ENCODE measurements at places on chromosomes 2 and 18.

GRCh38 chr18:8607776-8608742 lies 1.2 kb upstream of the RAB12 start:
- no peak for DNase-seq

DNA sequence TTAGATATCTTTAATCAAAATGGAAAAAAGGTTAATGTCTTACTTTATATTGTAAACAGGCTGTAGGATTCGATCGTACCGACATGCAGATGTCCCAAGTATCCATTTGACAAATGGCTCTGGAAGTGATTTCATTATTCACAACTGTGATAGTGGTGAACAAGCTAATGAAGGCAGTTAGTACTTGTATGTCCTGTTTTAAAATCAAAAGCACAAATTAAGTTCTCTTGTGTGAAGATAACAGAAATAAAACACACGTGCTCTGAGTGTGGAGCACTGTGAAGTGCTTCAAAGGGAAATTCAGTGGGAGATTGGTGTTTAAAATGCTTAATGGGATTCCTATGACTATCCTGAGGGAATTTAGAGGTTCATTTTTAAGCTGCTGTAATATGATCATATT lies 8.6 kb upstream of the LRP1B start:
- no peak for DNase-seq

- DNase-seq = no peak
Observed at GRCh38 chr2:241003830-241004564, 5.6 kb downstream of the SNED1 start.

DNA sequence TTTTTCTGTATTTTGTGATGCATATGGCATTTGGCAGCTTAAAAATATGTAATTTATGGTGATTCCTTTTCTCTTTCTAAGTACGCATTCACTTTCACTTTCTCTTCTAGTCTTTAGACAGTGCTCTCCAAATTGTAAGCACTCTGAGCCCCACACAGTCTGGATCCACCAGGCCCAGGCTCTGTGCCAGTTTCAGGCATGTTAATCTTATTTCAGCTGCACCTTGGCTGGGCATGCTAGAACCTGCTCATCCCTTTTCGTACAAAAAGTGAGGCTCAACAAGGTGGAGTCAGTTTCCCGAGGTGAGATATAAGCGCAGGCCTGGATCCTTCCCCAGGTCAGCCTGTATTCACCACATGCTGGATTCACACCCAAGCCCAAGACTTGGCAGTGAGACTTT lies 203.9 kb downstream of the MTX2 start:
- no peak for DNase-seq

- DNase-seq = peak; percentile 72
Observed at GRCh38 chr2:234496835-234497593, at the start of gene ARL4C. Gene ARL4C, minus strand, starts transcription at chr2:234497081. Its CDS starts 495 bp downstream, at chr2:234496586.

DNA sequence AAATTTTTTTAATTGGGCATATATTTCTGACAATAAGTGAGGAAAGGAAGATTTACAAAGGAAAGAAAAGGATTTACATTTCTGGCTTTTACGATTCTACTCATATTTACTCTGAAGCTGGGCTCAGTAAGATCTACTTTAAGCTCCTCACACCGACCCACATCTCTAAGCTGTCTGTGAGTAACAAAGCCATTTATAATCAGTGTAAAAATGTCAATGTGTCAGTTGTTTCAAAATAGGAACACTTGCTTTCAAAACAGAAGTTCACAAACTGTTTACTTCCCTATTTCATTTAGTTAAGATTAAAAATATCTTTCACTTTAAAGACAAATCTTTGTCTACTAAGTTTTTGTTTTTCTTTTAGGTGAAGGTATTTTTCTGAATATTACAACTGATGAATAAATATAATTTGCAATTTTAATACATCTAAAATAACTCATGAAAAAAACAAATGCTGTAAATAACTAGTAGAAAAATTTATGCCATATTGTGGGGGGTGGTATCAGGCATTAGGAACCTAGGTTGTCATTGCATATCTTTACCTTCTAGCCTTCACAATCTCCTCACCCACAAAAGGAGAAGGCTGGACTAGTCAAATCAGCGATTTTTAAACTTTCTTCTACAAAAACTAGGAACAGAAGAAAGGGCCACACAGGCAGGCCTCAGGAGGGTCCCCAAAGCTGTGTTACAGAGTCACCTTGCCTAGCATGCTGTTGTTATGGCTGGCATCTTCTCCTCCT lies 64.5 kb downstream of the TMEM131 start:
- DNase-seq = no peak

DNA sequence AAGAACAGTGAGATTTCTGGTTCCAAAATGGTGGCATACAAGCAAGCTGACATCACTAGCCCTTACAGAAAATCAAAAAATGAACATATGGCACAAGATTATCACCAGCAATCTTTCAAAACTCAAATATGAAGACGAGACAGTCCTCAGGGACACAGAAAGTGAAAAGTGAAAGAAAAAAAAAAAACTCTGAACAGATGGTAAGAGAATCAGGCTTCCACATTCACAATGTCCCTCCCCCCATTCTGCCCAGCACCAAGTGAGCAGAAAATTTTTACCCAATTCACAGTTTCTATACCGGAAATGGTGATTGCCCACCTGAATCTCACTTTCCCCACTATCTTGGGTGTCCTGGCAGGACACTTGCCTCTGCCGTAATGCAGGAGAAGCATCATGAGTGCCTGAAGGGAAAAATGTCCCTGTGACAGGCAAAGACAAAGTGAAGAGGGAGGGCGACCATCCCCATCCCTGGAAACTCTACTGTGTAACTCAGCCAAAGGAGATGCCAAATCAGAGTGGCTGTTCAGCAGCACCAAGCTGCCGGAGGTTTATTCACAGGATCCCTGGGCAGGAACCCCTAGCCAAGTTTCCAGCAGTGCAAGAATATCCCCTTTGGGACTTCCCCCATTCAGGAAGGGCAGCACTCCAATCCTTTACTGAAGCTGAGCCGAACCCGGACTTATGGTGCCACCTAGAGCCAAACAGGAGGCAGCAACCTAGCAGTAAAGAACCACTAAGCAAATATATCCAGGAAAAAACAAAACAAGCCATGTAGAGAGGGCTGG lies 312.2 kb downstream of the LRATD1 start:
- DNase-seq = no peak

DNA sequence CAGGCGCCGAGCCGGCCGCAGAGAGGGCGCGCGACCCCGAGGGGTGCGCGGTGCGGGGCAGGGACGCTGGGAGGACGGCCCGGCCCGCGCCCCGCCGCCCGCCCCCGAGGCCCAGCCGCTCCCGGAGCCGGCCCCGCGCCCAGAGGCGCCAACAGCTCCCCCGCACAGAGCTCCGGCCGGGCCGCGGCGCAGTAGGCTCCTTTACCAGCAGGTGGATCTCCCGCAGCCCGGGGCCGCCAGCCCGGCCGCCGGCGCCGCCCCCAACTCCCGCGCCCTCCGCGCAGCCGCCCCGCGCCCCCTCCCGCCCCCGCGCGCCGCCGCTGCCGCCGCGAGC lies 258 bp downstream of the MGAT4A start:
- no peak for DNase-seq

DNA sequence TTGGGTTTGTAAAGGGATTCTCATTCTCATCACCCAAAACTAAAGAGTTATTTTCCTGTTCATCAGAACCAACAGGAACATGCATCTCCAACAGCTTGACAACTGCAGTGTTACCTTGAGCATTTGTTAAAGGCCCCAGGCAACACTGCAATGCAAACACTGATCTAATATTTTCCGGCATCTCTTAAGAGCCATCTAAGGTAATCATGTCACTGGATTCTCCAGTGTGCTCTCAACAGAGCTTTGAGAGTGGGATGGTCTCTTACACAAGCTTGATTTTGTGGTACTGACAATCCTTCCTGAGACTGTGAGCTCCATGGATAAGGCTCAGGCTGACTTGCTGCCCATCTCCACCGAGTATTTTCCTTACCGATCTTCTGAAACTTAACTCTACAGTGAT lies 90.5 kb upstream of the ITGB6 start:
- DNase-seq = no peak

- no peak for DNase-seq
Observed at GRCh38 chr2:167953776-167954175, 293.6 kb downstream of the STK39 start.

- DNase-seq = no peak
Observed at GRCh38 chr2:20229322-20230113, 4.6 kb upstream of the SDC1 start.

DNA sequence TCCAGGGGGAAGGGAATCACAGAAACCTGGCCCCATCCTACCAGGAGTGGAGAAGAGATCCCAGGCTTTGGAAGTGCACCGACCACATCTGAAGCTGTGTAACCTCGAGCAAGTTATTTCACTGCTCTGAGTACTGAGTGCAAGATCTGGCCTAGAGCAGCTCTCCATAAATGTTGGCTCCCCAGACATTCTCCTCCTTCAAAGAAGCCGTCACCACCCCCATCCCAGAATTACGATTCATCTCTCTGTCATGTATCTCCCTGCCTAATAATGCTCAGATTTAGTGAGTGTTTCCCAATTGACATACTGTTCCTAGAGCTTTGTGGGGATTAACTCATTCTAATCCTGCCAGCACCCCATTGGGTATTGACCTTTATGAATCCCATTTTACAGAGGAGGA lies 51.7 kb downstream of the TNS1 start:
- no peak for DNase-seq

DNA sequence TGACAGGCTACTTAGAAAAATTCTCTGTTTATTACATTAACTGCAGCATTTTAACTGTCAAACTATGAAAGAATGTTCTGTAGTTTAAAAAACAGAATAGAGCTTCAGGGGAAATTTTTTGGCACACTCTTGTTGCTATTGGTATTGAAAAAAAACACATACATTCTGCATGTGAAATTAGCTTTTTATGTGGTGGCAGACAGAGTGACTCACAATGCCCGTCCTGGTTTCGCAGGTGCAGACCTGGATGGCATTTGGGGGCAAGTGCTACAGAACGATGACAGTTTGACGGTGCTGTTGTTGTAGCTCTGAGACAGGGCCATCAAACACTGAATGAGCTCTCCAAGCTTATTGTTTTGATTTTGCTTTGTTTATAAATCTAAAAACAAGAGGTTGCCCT lies 105.0 kb upstream of the MAP3K20 start:
- DNase-seq = peak; percentile 51

DNA sequence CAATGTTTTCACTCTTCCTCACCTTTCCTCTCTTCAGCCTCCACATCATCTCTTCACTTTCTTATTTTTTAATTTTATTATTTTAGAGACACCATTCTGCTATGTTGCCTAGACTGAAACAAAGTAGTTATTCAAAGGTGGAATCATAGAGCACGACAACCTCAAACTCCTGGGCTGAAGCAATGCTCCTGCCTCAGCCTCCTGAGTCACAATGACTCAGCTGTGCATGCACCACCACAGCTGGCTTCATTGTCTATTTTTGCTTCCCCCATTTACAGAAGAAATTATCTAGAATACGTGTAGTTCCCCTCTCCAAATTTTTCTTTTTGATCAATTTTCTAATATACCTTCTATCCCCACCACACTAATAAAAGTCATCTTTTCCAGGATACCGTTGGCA lies 911.5 kb upstream of the SOX11 start:
- DNase-seq = no peak

DNA sequence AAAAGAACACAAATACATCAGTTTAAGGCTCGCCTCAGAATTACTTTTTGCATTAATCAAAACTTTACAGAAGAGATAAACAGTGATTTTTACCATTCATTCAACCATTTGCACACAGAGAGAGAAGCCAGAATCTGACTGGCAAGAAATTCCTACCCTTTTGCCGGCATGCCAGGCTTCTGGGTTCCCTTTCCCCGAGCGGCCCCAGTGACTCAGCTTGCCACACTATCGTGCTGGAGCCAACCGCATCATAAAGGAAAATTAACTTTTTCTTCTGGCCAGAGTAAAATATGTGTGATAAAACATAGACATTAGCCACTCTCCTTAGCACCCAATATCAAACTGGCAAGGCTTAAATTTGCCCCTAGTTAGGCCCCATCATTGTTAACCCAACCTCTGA lies 61.8 kb upstream of the IKZF2 start:
- DNase-seq = no peak

- no peak for DNase-seq
Observed at GRCh38 chr18:74942319-74942910, 266.5 kb downstream of the PTGR3 start.

DNA sequence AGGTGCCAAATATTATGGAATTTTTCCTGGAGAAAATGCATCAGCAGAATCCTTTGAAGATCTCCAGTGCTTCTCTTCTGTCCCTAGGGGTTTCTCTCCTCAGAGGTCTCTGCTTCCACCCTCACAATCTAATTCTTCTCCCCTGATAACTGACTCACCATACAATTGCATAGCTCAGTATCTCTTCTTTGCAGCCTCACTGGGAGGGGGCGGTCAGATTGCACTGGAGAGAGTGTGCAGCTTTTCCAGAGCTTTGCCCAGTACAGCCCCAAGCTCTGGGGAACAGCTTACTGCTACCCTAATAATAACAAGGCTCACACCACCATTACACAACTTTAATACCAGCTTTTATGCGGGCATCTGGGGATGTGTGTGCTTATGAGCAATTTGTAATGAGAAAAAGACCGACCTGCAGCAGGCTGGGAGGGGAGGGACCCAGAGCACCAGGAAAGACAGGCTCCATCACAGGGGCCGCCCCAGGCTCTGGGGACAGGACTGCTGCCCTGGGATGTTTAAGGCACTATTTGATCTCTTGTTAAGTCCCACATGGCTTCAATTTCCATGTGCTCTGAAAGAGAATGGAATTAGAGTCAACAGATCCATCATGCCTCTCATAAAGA lies 276.6 kb upstream of the SIX2 start:
- no peak for DNase-seq

GRCh38 chr2:241611062-241611461 lies 25.9 kb downstream of the THAP4 start:
- no peak for DNase-seq

DNA sequence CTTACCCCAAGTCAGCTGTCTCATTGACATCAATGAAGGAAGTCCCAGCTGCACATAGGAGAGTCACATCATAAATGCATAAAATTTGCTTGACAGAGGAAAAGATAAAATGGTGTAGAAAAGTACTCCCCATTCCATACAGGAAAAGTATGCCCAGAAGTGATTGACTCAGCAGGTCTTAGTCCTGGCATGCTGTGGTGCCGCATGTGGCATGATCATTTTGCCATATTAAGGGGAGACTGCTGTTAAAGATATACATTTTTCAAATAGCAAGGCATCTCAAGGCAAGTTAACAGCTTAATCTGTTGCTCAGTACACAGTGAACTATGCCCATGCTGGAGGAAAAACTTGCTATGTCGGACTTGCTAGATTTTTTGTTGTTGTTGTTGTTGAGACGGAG lies 8.1 kb downstream of the COPS7B start:
- no peak for DNase-seq

GRCh38 chr2:42801381-42801780 lies 9.0 kb upstream of the HAAO start:
- DNase-seq = no peak

DNA sequence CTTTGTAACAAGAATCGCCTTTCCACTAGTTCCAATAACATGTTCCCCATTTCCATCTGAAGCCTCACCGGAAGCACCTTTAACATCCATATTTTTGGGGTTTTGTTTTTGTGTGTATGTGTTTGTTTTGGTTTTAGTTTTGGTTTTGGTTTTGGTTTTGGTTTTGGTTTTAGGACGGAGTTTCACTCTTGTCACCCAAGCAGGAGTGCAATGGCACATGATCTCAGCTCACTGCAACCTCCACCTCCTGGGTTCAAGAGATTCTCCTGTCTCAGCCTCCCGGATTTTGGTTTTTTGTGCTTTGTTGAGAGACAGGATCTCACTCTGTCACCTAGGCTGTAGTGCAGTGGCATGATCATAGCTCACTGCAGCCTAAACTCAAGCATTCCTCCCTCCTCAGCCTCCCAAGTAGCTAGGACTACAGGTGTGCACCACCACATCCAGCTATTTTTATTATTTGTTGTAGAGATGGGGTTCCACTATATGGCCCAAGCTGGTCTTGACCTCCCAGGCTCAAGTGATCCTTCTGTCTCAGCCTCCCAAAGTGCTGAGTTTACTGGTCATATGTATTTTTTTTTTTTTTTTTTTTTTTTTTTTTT lies 36.3 kb downstream of the TGOLN2 start:
- no peak for DNase-seq
